ENCODE measurements at places on chromosomes 5 and 9. TPM values are rescaled to one million over a fixed set of nuclear protein-coding genes. Genes with fewer than 3 reads are reported as not detected.

Gene CRB2
- total RNA-seq = under 0.01 TPM

Gene STRBP
- 3.4 TPM for total RNA-seq

Gene LRRTM2
- 2.9 TPM for total RNA-seq

Gene BTNL8
- not detected for total RNA-seq

Data from bronchus fibroblast of lung (primary cell).